ENCODE measurements at places on chromosomes 6 and 20.

- DNase-seq = no peak
Measured at GRCh38 chr20:44187054-44187771, at the start of gene JPH2. JPH2 (minus strand) TSS chr20:44187188; CDS start chr20:44186705, 483 bp downstream.

DNA sequence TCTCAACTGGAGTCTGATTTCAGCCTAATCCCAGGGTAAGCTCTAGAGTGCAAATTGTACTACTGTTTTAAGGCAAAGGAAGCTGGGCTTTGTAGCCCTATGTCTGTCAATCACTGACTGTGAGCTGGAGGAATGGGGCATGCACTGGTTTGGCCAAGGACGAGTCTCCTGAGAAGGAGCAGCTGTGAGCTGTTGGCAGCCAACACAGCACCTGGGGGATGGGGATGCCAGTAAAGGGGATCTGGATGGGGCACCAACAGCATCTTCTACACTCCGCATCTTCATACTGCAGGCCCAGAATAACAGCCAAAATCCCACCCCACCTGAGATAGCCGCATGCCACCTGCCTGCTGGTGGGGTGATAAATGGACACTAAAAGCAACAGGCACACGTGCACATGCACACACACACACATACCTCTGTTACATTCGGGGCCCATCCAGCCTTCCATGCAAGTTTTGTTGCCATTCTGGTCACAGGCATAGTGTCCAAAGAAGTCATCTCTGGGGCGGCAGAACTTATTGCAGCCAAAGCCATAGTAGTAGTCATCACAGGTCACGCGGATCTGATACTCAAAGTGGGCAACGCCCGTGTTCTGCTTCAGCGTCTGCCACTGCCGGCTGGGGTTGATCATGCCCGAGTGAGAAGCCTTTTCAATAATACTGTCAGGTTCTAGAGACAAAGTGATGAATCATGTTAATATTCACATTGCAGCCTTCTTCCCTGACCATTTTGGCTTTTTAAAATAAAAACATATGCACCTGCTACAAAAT, 15.6 kb downstream of the JAG1 start:
- DNase-seq = no peak

GRCh38 chr20:49186535-49187329, 1.4 kb downstream of the STAU1 start:
- DNase-seq = peak; percentile 59

DNA sequence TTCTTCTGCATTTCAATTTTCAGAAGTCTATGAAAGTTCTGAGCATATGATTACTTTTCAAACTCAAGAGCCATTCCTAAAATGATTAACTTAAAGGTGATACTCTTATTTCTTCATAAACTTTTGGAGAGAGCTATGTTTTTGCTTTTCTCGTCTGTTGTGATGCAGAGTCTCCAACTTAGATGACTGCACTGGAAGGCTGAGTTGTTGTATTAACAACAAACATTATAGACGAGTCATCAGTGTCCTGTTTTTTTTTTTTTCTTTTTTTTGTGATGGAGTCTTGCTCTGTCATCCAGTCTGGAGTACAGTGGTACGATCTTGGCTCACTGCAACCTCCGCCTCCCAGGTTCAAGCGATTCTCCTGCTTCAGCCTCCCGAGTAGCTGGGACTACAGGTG, 101.9 kb downstream of the CD109 start:
- DNase-seq = no peak

- DNase-seq = no peak
Measured at GRCh38 chr6:46012834-46013233, 2.8 kb downstream of the CLIC5 start.

DNA sequence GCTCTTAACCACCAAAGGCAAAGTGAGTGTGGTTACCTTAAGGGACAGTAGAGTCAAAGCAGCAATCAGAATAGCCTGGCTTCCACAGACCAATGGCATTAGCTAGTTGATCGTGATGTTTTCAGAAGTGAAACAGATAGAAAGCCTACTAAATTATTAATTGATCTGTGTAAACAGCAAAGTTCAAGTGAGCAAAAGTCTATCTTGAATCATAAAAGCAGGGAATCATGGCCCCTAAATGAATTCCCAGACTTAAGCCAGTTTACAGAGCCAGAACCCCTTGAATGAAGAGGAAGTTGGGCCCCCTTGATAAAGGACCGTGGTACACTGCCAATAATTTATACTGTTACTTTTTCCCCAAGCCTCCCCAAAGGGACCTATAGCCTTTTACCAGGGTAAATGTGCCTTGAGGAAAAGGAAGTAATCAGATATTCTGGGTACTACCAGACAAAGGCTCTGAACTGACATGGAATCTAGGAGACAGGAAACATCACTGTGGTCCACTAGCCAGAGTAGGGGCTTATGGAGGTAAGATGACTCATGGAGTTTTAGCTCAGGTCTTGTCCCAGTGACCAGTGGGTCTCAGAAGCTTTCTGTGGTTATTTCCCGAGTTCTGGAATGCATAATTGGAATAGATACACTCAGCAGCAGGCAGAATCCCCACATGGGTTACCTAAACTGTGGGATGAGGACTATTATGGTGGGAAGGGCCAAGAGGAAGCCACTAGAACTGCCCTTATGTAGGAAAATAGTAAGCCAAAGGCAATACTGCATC, 317.5 kb downstream of the CD83 start:
- DNase-seq = no peak

GRCh38 chr6:157754351-157754750, 68.7 kb upstream of the SNX9 start:
- no peak for DNase-seq

- DNase-seq = no peak
Measured at GRCh38 chr20:7924692-7925091, 15.6 kb downstream of the HAO1 start.

- no peak for DNase-seq
Measured at GRCh38 chr6:125252891-125253290, 48.9 kb downstream of the HDDC2 start.
